IPS-NIHi11 (cell line): ENCODE measurements at places on chromosomes 7 and 10.

DNA sequence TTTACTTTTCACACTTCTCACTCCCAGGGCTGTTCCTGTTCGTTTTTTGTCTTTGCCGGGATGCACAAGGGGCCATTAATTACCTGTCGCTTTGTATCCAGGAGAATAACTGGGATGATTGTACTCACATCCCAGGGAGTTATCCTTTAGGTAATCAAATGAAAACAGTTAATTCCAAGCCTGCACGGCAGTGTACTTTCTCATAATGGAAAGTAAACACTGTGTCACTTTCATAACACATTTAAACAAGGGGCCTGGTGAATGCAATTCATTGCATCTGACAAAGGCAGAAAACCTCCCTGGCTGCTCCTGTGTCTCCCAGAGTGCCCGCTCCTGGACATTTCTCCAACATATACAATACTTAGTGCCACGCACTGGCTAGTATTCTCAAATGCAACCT lies 138.7 kb upstream of the CELF2 start:
- DNase-seq, result no peak

GRCh38 chr10:6141296-6142151 lies 52.7 kb downstream of the RBM17 start:
- DNase-seq, result no peak

- peak; percentile 43 for DNase-seq
Observed at GRCh38 chr7:87810130-87810529, 66.0 kb downstream of the SLC25A40 start.

GRCh38 chr10:66187053-66187733 lies 738.6 kb upstream of the LRRTM3 start:
- no peak for DNase-seq

DNA sequence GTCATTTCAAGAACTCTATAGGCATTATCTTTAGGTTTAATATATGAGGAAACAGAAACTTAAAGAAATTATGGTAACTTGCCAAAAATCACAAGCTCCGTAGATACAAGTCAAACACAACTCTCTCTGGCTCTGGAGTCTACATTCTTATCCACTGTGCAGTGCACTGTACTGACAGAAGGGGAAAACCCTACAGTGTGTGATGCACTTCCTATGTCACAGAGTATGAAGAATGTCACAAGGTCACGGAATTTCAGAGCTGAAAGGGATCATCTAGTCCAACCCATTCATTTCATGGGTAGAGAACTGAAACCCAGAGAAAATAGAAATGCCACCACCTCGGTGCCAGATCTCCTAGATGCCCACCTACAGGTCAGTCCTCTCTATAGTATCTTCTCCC lies 86.1 kb downstream of the LRRTM3 start:
- no peak for DNase-seq
